ENCODE measurements at places on chromosomes 7 and 10.

DNA sequence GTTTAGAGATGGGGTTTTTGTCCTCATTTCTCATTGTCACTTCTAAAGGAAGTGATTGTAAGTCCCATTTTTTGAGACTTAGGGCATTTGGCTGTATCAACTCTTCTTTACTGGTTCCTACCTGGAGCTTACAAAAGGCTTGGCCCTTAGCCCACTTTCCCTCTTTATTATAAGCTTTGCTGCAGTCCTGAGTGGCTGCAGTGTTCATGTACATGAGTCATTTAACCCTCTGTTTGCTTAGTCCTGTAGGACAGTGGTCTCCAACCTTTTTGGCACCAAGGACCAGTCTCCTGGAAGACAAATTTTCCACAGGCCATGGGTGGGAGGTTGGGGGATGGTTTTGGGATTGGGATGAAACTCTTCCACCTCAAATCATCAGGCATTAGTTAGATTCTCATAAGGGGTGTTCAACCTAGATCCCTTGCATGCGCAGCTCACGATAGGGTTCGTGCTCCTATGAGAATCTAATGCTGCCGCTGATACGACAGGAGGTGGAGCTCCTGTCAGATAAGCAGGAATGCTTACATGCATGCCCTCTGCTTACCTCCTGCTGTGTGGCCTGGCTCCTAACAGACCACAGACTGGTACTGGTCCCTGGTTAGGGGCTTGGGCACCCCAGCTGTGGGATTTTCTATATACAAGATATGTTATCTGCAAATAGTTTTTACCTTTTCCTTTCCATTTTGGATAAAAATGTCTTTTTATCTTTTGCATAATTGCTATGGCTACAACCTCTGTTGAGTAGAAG is 99.7 kb downstream of the CCSER2 start:
- no peak for DNase-seq

- DNase-seq, result no peak
Measured at GRCh38 chr7:6317797-6318438, 45.5 kb upstream of the CYTH3 start.

GRCh38 chr7:28032738-28033380 is 147.7 kb downstream of the JAZF1 start:
- DNase-seq, result peak; percentile 7

GRCh38 chr7:94615666-94616065 is 40.3 kb downstream of the SGCE start:
- no peak for DNase-seq

DNA sequence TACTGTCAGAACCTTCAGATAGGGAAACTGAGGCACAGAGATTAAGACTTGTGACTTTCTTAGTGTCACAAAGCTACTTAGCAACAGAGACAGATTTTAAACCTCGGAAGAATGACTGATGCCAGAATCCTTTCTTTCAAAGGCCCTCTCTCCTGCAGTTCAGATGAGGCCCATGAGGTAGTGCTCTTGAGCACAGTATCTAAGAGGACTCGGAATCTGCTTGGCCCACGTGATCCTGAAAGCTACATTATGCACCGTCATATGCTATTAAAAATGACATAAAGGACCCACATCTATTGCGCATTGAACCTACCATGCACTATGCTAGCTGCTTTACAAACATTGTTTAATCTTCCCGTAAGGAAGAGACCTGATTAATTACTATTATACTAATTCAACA is 355.9 kb downstream of the SFMBT2 start:
- DNase-seq, result no peak
